ENCODE measurements at places on chromosomes 16 and 17.

- no peak for DNase-seq
Observed at GRCh38 chr17:2888326-2888725, 92.1 kb downstream of the RAP1GAP2 start.

DNA sequence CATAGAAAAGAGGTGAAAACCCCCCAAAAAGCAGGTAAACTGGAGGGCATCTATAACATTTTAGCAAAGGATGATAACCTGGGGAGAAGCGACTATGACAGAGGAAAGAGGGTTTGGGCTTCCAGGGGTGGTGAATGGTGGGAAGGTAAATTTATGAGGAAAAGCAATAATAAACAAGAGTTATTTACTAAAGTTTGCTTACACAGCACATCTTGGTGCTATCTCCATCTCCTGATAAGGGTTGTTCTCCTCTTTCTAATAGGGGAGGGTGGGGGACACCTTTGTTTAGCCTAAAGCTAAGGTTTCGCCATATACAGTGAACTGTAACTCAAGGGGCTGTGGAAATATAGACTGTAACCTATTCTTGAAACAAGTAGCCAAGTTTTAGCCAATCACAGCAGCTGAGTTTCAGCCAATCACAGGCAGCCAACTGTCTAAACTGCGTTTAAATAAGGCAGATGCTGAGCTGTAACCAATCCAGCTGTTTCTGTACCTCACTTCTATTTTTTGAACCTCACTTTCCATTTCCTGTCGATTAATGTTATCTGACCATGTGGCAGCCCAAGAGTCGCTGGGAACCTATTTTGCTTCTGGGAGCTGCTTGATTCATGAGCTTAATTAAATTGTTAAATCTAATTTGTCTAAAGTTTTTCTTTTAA is 191.8 kb downstream of the MAP2K6 start:
- no peak for DNase-seq

GRCh38 chr17:12745486-12745885 is 43.8 kb upstream of the ARHGAP44 start:
- DNase-seq, result no peak

GRCh38 chr17:64291268-64291851 is 28.3 kb upstream of the TEX2 start:
- DNase-seq, result no peak

- no peak for DNase-seq
Observed at GRCh38 chr17:27670791-27671590, 40.0 kb downstream of the LGALS9 start.

- DNase-seq, result no peak
Observed at GRCh38 chr17:60330731-60331130, 61.2 kb downstream of the USP32 start.

GRCh38 chr16:80899809-80900592 is 95.6 kb upstream of the CDYL2 start:
- DNase-seq, result no peak

Measured in neural crest cell (in vitro differentiated cells).